Cardiac septum (tissue), 1 donor: ENCODE measurements at places on chromosomes 16 and 17. TPM values are rescaled to one million over a fixed set of nuclear protein-coding genes. Genes with fewer than 3 reads are reported as not detected.

DNA sequence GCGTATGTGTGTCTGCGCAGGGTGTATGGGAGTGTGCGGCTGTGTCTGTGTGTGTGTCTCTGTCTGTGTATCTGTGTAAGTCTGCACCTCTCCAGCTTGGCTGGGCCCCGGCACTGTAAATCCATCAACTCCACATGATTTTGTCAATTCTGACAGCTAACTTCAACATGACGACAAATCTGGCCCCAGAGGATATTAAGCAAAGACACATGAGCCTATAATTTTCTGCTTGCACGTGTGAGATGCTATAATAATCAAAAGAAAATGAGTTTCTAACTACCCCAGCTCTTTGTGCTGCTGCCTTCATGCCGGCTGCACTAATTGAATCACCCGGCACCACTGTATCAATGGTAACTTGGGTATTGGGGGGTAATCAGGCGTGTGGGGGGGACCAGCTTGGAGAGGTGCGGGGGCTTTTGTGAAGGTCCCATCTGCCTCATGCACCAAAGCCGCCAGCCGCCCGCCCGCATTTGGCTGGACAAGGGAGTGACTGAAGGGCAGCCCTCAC is 57.6 kb upstream of the LHX1 start:
- no peak for DNase-seq

GRCh38 chr17:63644846-63645245 is 22.6 kb downstream of the MAP3K3 start:
- DNase-seq, result no peak

The ACSM3 gene
- total RNA-seq, result 1.7 TPM

The HBA2 gene
- 487 TPM for total RNA-seq

GRCh38 chr17:47295037-47295873 is 28.5 kb upstream of the EFCAB13 start:
- no peak for DNase-seq

GRCh38 chr17:3826191-3826590 is 19.9 kb downstream of the NCBP3 start:
- no peak for DNase-seq

- no peak for DNase-seq
Observed at GRCh38 chr17:68780596-68780995, 174.6 kb downstream of the ABCA8 start.

DNA sequence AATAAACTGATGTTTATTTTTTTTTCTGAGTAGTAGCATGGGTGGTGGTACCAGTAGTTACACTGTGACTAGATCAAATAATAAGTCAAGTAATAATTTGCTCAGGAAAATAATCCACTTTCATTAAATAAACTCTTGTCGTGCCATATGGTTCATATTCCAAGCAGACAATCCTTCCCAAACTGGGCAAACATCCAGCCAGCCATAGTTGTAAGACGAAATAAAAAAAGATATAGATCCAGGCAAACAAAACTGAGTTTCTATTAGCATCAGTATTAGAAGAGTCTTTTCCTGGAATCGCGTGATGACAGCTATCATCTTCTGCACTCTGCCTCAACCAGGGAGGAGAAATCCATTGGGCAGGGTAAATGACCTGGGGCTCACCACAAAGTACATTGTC is 508.4 kb upstream of the GOT2 start:
- no peak for DNase-seq

The ZNF205 gene
- 6.5 TPM for total RNA-seq

DNA sequence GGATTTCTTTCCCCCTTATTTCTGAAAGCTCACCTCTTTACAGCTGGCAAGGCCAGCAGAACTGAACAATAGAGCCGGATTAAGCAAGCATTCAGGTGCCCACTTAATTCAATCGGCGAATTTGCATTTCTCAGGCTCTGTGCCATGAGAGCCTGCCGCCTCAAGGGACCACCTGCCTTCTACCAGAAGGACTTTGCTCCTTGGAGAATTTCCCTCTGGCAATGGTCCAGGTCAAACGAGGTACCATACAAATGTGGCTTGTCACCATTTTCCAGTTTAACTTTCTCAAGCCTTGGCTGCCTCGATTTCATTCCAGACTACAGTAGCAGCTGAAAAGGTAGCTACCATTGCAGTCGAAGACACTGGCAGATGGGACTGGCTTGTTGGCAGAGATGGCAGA is 534.0 kb downstream of the MAF start:
- DNase-seq, result no peak

The TAC4 gene
- 1.7 TPM for total RNA-seq

- no peak for DNase-seq
Observed at GRCh38 chr16:8628981-8629725, 7.7 kb downstream of the METTL22 start.

The SP2 gene
- total RNA-seq, result 16.3 TPM
